ENCODE measurements at places on chromosomes 1 and 21. TPM values are rescaled to one million over a fixed set of nuclear protein-coding genes. Genes with fewer than 3 reads are reported as not detected.
A peak's percentile ranks its signal among the peaks of the same experiment; 100 is the strongest.

DNA sequence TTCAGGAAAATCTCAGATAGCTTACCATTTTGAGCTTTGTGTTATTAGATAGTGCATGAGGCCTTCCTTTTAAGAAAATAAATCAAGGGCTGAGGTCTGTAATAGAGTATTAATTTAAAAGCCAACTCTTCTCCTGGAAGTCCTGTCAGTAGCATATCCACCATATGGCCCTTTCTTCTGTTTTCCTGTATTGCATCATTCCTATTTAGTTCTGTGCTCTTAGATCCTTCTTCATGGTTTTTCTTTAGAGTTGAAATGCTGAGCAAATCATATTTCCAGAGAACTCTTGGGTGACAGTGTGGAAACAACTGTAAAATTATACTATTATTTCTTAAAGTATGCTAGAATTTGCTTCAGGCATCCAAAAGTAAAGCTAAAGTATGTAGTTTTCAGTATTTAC lies 91.7 kb downstream of the TTC3 start:
- no peaks in the 10 kb centered on the region for H3K27me3 ChIP-seq
- H3K4me3 ChIP-seq, result no peak overlapping the region
- H3K27ac ChIP-seq, result no peak overlapping the region
- H3K36me3 ChIP-seq, result peaks cover 40% of the 10 kb centered on the region
- peaks cover 1% of the 10 kb centered on the region for H3K4me1 ChIP-seq
- DNase-seq, result no peak

GRCh38 chr1:213969958-213970555 lies 17.7 kb upstream of the PROX1 start:
- no peak overlapping the region for H3K27ac ChIP-seq
- H3K36me3 ChIP-seq, result no peaks in the 10 kb centered on the region
- H3K27me3 ChIP-seq, result peaks cover 14% of the 10 kb centered on the region
- no peaks in the 10 kb centered on the region for H3K4me1 ChIP-seq

- H3K36me3 ChIP-seq, result no peaks in the 10 kb centered on the region
- no peak for DNase-seq
- H3K4me1 ChIP-seq, result peaks cover 5% of the 10 kb centered on the region
These were observed 10.2 kb downstream of the FAM89A start for GRCh38 chr1:231029841-231030240.

DNA sequence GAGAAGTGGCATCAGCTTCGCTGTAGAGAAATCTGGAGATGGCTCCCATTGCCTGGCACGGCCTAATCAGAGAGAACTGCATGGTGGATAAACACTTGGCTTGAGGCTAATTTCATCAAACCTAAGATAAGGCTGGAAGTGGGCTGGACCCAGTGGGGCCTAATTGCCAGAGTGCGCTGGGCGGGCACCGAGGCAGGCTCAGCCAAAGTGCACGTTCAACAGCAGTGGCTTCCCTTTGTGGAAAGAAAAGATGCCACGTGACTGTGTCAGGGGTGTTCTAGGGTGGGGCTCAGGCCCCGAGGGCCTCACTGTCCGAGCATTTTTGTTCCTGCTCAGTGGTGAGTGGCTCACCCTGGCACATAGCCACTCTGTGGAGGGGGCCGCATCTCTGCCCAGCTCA lies 5.8 kb downstream of the PLCH2 start:
- no peaks in the 10 kb centered on the region for H3K36me3 ChIP-seq
- no peak overlapping the region for H3K4me3 ChIP-seq
- no peaks in the 10 kb centered on the region for H3K27me3 ChIP-seq

- H3K36me3 ChIP-seq, result peaks cover 66% of the 10 kb centered on the region
- H3K27me3 ChIP-seq, result no peaks in the 10 kb centered on the region
- no peak overlapping the region for H3K4me3 ChIP-seq
- DNase-seq, result no peak
- H3K27ac ChIP-seq, result no peak overlapping the region
- peaks cover 25% of the 10 kb centered on the region for H3K4me1 ChIP-seq
These were observed 9.7 kb downstream of the RPL11 start for GRCh38 chr1:23701310-23701709.

GRCh38 chr1:156464335-156464734 lies 36.2 kb downstream of the MEF2D start:
- H3K4me1 ChIP-seq, result peaks cover 3% of the 10 kb centered on the region
- H3K36me3 ChIP-seq, result peaks cover 33% of the 10 kb centered on the region
- H3K4me3 ChIP-seq, result no peak overlapping the region
- no peak overlapping the region for H3K27ac ChIP-seq
- H3K27me3 ChIP-seq, result no peaks in the 10 kb centered on the region

DNA sequence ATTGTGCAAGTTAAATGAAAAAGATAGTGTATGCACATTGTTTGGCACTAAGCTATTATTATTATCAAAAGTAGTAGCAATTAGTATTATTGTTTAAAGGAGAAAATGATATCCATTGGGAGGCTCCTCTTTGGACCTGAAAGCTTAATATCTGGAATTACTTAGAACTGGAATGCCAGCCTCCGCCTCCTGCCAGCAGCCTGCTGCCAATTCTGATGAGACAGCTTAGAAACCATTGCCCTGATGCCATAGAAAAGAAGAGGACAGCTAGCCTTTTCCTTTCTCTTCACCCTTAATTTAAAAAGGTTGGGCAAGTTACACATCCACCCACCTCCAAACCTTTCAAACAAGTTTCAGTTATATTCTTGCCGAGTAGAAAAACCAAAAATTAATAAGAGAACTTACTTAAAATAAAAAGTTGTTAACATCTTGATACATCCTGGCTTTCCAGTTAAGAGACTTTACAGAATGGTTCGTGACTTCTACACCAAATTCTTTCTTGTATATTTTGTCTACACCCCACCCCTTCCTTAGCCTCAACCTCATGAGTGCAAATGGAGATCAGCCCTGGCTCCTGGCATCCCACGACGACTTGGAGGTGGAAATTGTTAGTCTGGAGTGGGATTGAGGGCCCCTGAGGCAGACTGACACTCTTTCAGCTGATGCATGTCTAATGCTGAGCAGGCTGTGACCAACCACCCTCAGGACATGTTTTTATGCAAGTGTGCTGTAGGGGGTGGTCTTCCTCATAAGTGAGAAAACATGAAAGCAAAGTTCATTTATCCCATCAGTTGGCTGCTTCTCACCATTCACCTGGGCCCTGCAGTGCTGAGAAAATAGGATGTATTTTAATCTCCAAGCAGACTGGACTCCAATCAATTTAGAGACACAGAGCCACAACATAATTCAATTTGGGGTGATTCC lies 120.6 kb downstream of the KCNJ15 start:
- H3K36me3 ChIP-seq, result no peaks in the 10 kb centered on the region
- H3K4me1 ChIP-seq, result peaks cover 5% of the 10 kb centered on the region
- H3K4me3 ChIP-seq, result no peak overlapping the region
- no peak overlapping the region for H3K27ac ChIP-seq

DNA sequence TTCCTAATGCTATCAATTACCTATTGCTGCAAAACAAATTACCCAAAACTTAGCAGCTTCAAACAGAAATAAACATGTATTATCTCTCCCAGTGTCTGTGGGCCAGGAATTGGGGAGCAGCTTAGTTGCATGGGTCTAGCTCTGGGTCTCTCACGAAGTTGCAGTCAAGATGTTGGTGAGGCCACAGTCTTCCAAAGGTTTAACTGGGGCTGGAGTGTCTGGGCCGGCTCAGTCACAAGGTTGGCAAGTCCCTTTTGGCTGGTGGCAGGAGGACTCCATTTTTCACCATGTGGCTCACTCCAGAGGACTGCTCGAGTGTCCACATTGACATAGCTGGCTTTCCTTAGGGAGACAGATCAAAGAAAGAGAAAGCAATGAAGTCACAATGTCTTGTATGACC lies 5.0 kb upstream of the LRP8 start:
- DNase-seq, result no peak
- H3K36me3 ChIP-seq, result peaks cover 12% of the 10 kb centered on the region
- H3K4me1 ChIP-seq, result peaks cover 13% of the 10 kb centered on the region
- no peak overlapping the region for H3K4me3 ChIP-seq
- H3K27me3 ChIP-seq, result no peaks in the 10 kb centered on the region

GRCh38 chr21:15250384-15250783 lies 185.6 kb upstream of the NRIP1 start:
- H3K36me3 ChIP-seq, result no peaks in the 10 kb centered on the region
- no peaks in the 10 kb centered on the region for H3K27me3 ChIP-seq
- no peak for DNase-seq
- H3K4me1 ChIP-seq, result no peaks in the 10 kb centered on the region
- no peak overlapping the region for H3K4me3 ChIP-seq

DNA sequence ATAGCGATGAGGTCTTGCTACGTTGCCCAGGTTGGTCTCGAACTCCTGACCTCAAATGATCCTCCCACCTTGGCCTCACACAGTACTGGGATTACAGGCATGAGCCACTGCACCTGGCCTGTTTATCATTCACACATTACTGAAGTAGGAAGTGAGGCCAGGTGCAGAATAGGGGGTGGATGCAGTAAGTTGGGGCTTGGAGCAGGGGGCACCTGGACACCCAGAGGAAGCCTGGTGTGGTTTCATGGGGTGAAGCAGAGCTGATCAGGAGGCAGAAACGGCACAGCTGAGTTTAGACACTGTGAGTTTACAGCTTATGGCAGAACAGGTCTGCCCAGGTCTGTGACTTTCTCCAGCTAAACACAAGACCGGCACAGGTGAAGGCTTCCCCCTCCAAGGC lies 4.9 kb downstream of the CDA start:
- peaks cover 38% of the 10 kb centered on the region for H3K27me3 ChIP-seq
- no peak overlapping the region for H3K4me3 ChIP-seq
- H3K27ac ChIP-seq, result no peak overlapping the region
- peaks cover 6% of the 10 kb centered on the region for H3K4me1 ChIP-seq
- DNase-seq, result no peak

- no peaks in the 10 kb centered on the region for H3K27me3 ChIP-seq
- no peak for DNase-seq
- H3K27ac ChIP-seq, result no peak overlapping the region
- no peak overlapping the region for H3K4me3 ChIP-seq
- H3K4me1 ChIP-seq, result no peaks in the 10 kb centered on the region
These were observed 570.2 kb upstream of the BEND5 start for GRCh38 chr1:49346767-49347349.

GRCh38 chr1:231508497-231508896 lies 20.0 kb upstream of the TSNAX start:
- H3K4me1 ChIP-seq, result peaks cover 23% of the 10 kb centered on the region
- DNase-seq, result no peak
- no peak overlapping the region for H3K27ac ChIP-seq
- H3K4me3 ChIP-seq, result no peak overlapping the region
- H3K27me3 ChIP-seq, result peaks cover 25% of the 10 kb centered on the region

DNA sequence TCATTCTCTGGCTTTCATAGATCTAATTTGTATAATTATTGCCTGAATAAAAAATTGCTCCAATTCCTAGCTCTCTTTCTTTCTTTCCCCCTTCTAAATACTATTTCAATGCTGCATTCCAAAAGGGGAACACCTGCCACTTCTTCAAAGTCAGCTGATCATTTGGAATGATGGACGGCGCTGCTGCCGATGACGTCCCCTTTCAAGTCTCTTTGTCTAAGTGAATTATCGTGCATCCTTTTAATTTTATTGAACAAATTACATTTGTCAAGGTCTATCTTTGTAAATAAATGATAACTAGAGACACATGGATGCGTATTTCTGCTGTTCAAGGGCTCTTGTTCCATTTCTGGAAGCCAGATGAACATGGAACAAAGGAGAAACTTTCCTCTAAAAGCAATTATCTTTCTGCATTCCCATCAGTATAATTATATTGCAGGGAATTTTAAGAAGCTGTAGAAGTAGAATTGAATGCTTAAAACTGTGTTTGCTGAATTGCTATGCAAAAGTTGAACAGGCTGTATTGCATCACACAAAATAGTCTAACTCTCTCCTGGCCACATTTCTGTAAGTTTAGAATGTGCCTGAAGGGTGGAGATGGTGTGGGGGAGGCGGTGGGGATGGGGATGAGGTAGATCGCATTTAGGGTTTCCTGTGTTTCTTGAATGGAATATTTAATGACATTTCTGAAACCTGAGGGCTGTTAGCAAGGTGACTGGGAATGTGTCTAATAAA lies 191.9 kb upstream of the LMO4 start:
- peaks cover 3% of the 10 kb centered on the region for H3K4me1 ChIP-seq
- H3K27ac ChIP-seq, result no peak overlapping the region
- DNase-seq, result no peak
- H3K27me3 ChIP-seq, result peaks cover 33% of the 10 kb centered on the region

DNA sequence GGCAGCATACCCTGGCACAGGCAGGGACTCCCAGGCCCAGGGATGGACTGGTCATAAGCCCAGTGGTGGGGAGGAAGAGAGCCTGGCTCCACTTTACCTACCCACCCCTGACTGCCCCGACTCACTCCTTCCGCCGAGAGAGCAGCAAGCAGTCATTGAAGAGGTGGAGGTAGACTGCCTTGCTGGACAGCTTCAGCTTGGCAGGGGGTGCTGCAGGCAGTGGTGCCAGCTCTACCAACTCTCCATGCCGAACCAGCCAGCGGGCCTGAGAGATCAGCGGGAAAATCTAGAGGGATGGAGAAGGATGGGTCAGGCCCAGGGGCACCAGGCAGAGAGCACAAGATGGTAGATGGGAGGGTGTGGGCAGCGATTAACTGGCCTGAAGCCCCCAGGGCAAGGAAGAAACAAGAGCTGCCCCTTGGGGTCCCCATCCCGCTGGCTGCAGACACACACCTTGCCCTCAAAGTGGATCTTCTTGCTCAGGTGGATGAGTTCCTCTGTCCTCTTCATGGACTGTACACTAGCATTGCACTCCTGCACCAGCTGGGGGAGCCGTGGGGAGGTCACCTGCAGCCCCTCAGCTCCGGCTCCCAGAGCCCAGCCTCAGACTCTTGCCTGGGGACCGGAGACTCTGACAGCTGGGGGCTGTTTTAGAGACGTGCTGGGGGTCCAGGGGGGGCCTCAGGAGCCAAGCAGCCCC lies 7.7 kb downstream of the ARHGEF19 start:
- DNase-seq, result no peak
- peak overlapping the region; percentile 47 for H3K27ac ChIP-seq

ALPL gene
- not detected for total RNA-seq

DNA sequence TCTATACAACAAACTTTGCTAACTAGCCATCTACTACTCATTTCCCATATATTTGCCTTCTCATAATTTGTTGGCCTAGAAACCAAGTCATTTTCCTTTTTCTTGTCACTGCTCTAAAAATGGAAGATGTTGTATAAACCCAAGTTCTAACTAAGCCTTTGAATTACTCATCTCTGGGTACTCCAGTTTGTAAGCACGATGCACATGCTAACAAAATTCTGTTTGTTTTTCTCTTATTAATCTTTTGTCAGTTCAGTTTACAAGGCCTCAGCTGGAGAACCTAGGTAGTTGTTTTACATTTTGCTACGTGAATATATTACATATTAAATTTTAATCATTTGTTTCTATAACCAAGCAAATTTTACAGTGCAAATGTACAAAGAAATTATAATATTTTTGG lies 663.2 kb upstream of the RGS18 start:
- DNase-seq, result no peak
- H3K36me3 ChIP-seq, result no peaks in the 10 kb centered on the region
- no peaks in the 10 kb centered on the region for H3K27me3 ChIP-seq
- no peaks in the 10 kb centered on the region for H3K4me1 ChIP-seq

GRCh38 chr1:32878183-32878582 lies 7.5 kb upstream of the FNDC5 start:
- H3K36me3 ChIP-seq, result no peaks in the 10 kb centered on the region
- H3K27ac ChIP-seq, result no peak overlapping the region
- no peak overlapping the region for H3K4me3 ChIP-seq
- H3K4me1 ChIP-seq, result peaks cover 4% of the 10 kb centered on the region

All from activated T-helper 2 cell treated with anti-CD3 and anti-CD28 coated beads, Interferon-gamma antibody, Interleukin-2, Interleukin-4, amounts not matched to agents 10 μg/mL and 5 μg/mL and 100 μg/mL, durations not matched to agents 14 hours and 24 hours and 36 hours (primary cell).